Skeletal muscle cell (primary cell): ENCODE measurements at places on chromosomes 13 and 19.

DNA sequence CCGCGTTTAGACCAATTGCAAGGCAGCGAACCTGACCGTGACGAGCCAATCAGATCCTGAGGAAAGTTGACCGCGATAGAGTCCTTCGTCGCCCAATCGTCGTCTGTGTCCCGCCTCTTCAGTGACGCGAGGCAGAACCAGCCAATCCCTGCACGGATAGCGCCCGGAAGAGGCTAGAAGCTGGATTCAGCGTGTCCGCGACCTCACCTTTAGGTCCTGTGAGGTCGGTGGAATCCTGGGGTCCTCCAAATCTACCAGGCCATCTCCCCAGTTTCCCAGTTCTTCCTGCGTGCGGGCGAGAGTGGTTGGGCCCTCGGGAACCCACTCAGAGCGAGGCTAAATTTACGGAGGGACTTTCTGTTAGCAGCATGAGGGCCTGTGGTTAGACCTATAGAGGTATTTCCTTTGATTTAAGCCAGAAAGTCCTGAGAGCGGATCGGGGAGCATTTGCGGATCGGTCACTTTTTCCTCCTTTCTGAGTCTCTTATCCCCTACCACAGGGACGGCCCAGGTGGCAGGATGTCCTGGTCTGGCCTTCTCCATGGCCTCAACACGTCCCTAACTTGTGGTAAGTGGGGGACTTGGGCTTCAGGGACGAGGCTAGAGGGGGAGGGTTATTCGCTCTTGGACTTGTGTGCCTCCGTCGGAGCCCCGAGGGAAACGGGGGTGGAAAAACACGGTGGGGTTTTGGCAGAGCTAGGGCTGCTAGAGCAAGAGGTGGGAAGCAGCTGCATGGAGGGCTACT lies at the start of gene MRPS12:
MRPS12 (plus strand) TSS at position 169 of the 745 bp plus-strand sequence; CDS start at position 520, 351 bp downstream.
- peak; percentile 96 for DNase-seq

DNA sequence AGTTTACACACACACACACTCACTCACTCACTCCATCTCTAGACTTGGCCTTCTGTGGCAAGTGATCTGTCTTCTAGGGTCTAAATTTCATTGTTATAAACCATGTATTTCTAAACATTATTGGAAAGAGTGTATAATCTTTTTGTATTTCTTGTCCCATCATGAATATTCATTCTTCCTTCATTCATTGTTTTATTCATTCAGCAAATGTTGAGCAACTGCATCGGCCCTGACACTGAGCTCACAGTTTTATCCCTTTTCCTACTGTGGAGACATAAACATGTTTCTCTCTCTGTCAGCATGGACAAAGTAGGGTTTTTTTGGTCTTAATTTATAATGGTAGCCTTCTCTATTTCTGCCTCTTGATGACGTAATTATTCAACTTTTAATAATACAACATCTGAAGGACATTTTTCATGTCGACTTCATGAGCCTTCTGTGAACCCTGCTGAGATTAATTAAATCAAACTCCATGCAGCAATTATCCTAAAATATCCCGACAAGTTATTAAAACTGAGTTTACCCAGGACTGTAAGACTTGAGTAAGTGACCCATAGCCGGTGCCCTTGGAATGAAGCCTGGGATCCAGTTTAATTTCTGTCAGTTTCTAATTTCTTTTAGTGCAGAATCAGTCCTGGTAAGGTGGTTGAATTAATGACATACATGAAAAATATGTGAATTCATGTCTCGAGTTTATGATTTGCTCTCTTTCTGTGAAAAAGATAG lies 7.3 kb downstream of the SPATA13 start:
- DNase-seq: no peak

DNA sequence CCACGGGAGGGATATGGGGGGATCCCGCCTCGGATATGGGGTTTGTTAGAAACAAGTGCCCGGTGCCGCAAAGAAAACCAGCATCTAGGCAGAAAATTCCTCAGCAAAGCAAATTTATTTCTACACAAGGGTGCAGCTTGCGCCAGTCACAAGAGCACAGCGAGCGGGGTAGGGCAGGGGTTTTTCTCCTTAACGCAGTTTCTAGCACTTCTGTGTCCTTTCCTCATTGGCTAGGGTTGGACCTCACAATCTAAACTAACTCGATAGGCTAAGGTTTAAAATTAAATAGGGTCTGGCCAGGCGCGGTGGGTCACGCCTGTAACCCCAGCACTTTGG lies 595 bp downstream of the ZNF440 start:
- DNase-seq: no peak

DNA sequence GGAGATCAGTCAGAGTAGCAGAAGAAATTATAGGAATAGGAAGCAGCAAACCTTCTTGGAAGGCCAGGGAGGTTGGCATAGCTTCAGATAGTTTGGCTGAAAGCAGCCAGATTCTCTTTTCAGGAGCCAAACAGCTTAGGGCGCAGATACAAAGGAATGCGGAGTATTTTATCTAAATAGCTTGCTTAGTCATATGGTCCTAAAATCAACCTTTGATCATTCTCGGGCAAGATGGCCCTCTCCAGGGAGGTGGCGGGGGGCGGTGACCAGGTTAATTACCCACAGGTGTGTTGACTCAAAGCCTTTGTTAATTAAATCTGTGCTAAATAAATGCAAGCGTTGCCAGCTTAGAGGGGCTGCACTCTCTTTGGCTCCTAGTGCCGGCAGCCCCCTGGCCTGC lies 12.5 kb upstream of the NCR1 start:
- DNase-seq: no peak

GRCh38 chr19:41597600-41598041 lies 21.7 kb downstream of the CEACAM21 start:
- peak; percentile 6 for DNase-seq

DNA sequence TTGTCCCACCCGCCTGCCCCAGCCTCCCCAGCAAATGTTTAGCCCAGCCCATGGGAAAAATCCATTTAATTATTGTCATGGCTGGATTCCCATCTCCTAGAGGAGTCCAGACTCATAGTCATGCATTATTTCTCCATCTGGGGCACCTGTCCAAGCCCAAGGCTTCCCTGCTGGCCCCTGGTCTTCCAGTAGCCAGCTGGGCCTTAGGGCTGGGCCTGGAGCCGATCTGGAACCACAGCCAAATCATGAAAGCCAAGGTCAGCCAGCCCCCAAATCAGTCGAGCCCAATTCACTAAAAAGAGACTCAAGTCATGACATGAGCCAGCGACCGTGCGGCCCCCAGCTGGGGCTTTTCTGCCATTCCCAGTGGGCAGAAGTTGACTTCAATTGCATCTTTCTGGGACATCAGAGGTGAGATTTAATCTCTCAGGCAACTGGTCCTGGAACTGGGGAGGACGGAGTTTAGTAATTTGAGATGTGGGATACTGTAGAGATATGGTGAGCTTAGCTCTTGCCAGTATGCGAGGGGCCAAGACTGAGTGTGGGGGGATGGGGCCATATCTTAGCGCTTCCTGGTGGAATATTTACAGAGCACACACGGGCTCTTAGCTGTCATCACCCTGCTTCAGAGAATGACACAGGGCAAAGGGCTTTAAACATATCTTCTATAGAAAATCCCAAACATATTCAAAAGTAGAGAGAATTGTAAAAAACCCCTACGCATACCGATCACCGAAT lies 9.4 kb upstream of the PGLYRP2 start:
- no peak for DNase-seq
